NCI-H774 (cell line): ENCODE measurements at places on chromosomes 11 and 22.

- DNase-seq: no peak
Observed at GRCh38 chr11:83187465-83187864, 6.0 kb upstream of the ANKRD42 start.

DNA sequence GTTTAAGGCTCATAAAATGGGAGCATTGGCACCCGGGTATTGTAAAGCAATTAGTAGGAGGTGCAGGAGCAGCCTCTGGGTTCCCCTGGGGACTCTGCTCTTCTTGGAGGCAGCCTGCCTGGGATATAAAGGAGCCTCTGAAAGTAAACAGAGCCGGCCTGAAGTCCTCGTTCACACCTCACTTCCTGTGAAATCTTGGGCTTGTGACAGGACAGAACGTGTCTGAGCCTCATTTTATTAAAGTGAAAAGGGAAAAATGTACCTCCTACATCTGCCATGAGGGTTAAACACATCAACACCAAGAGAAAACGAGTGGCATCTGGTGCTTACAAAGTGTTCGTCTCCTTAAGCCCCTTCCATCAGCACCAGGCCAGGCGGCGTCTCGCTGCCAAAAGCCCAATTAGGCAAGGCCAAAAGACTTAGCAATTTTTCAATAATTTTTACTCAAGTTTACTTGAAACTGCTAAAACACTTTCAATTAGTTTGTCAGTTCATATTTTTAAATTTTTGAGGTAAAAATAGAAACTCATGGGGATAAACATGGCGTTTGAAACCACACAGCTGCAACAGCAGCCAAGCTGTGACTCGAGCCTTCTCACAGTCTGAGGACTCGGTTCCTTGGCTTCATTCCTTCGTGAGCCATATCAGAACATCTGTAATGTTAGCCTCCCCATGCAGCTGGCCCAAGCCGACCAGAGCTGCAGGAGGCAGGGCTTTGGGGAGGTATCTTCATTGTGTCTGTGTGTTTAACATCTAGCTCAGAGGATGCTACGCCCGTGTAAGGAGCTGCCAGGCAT lies 33.6 kb downstream of the MAP6 start:
- no peak for DNase-seq

DNA sequence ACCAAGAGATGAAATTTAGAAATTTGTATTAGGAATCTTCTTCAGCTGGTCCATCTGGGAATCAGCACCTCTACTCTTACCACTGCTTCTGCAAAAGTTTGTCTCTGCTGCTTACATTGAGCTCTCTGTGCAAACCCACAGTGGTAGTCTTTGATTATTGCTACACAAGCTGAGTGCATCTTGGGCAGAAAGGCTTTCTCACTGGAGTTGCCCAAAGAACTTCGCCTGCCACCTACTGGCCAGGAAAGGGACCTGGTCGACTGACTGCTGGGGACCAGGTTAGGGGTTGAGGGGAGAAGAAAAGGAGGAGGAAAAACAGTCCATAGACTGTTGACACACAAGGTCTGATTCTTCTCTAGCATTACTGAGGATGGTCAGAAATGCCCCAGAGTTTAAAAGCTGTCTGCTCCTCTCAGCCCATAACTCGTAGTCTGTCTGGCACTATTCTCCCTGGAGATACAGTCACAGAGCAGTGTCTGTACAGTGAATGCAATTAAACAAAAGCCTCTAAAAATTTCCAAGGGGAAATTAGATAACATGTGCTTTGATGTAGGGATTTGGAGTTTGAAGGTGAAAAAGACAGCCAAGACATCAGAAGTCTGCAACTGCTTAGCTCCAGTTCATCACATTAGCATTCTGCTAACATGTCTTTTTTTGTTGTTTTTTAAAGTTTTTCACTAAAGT lies 215.0 kb upstream of the CTSC start:
- no peak for DNase-seq

DNA sequence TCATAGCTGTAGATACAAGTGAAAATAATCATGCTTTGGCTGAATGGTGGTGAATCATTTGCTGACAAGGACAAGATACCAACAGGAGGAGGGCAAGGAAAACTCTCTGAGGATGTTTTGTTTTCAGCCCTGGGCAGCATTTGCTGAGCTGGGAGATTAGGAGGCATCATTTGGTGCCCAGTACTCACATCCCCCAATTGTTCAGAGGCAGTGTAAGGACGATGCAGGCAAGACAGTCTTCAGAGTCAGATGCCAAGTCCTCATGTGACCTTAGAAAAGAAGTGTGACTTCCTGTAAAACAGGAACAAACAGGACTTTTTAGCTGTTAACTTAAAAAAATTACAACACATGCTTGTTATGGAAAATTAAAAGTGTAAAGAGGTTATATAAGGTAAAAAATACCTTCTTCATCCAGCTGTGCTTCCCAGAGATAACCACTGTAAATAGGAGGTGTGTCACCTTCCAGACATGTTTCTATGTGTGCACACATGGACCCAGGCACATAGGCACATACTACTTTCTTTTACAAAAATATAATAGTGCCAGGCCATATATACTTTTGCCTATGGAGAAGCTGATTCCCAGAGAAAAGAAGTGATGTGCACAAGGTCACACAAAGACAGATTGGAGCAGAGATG lies 18.0 kb downstream of the CNTF start:
- no peak for DNase-seq

GRCh38 chr11:10294290-10294953 lies 403 bp upstream of the SBF2 start:
- peak; percentile 25 for DNase-seq

- no peak for DNase-seq
Observed at GRCh38 chr11:100876815-100877520, 189.9 kb downstream of the ARHGAP42 start.

- DNase-seq: no peak
Observed at GRCh38 chr22:34587357-34588356, 478.3 kb upstream of the ISX start.

- no peak for DNase-seq
Observed at GRCh38 chr22:29375398-29376076, 12.8 kb downstream of the AP1B1 start.

GRCh38 chr22:39622881-39623367 lies 52.4 kb downstream of the CACNA1I start:
- no peak for DNase-seq

GRCh38 chr11:63564784-63565350 lies 1.7 kb upstream of the PLAAT2 start:
- no peak for DNase-seq

- no peak for DNase-seq
Observed at GRCh38 chr22:31321421-31321820, 24.7 kb downstream of the PATZ1 start.

- no peak for DNase-seq
Observed at GRCh38 chr11:59765068-59765735, 10.0 kb downstream of the STX3 start.

DNA sequence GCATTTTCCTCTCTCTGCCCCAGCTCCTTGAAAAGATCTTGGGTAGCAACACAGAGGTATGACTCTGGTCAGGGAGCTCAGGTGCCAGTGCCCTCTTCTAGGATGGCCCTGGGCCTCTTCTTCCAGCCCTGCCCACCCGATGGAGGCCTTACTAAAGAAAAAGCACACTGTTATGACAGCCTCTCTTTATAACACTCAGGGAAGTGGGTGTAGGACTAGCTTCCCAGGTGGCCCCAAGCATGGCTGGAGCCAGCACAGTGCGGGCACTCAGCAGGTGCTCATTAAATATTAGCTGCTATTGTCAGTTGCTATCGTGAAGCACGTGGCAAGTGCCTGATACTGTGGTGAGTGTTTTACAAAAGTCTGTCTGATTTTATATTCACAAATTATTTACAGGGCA lies 127.2 kb upstream of the B3GAT1 start:
- DNase-seq: no peak

- no peak for DNase-seq
Observed at GRCh38 chr11:124441519-124441918, 4.0 kb downstream of the OR8B8 start.

- DNase-seq: peak; percentile 65
Observed at GRCh38 chr11:86041975-86042378, 26.9 kb downstream of the PICALM start.

DNA sequence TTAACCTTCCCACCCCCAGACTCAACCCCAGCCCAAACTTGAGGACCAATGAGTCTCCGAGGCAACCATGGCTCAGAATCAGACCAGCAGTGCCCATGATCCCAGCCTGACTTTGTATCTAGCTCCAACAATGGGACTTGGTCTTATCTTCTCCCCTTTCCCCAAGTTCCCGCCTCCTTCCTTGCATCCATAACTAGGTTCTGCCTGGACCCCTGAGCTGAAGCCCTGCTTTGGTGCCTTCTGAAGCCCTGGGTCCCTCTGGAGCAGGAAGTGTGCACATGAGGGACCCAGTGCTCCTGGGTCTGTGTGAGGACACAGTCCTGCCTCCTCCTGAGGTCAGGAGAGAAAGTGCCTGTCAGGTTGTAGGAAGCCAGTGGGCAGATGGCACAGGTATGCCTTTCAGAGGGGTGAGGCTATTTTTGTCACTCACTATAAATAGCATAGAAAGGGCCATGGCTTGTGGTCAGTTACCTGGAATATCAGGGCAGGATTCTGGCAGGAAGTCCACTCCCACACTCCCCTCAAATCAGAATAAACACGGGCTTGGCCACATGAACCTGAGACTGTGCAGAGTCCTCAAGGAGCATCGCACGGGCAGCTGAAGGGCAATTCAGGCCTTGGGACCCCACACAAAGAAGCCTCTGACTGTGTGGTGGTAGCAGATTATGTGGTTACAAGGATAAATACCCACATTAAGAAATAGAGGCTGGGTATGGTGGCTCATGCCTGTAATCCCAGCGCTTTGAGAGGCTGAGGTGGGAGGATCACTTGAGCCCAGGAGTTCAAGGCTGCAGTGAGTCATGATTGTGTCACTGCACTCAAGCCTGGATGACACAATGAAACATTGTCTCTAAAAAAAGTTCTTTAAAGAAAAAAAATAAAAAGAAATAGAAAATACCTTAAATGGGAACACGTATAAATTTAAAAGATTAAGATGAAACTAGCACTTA lies 27.4 kb downstream of the RCN1 start:
- DNase-seq: no peak

DNA sequence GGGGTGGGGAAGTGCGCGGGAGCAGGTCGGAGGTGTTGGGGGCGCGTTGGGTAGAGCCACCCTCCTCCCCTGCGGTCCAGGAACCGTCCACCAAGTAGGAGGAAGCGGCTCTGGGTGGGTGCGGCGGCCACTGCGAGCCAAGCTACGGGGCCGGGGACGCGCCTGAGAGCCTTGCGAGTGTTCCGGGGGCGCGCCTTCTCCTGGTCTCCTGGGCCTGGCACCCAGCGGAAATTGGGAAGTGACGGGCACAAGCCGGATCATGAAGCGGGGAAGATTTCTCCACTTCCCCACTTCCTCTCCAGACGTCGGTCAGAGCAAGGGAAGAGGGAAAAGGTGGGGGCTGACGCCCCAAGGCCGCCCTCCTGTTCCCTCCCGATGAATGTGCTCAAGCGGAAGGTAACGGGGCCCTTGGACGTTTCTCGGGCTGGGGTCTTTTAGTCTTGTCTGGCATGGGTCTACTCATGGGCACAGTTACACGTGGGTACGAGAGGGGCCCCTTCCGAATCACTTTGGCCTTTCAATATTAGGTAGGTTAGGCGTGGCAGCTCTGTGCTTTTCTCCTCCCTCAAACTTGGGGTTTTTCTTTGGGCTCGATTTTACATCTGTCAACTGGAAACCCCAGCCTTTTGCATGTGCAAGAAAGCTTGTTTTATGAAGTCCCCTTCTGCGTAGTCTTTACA lies 865 bp downstream of the RBM14 start:
- DNase-seq: no peak

DNA sequence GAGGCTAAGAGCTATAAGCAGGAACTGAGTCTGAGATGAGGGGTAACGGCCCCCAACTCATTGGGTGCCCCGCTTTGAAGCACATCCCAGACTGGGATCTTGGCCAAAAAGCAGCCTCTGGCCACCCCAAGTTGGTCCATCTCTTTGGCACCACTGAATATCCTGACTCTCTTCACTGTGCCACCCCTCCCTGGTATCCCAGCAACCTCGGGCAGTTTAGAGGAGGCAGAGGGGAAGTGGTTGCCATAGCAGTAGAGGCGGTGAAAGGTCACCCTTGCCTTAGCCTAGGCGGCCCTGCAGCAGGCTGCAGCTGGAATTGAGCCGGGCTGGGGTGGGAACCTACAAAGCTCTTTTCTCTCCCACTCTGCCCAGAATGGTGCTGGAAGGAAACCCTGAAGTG lies 1.1 kb downstream of the PELI3 start:
- DNase-seq: peak; percentile 7

DNA sequence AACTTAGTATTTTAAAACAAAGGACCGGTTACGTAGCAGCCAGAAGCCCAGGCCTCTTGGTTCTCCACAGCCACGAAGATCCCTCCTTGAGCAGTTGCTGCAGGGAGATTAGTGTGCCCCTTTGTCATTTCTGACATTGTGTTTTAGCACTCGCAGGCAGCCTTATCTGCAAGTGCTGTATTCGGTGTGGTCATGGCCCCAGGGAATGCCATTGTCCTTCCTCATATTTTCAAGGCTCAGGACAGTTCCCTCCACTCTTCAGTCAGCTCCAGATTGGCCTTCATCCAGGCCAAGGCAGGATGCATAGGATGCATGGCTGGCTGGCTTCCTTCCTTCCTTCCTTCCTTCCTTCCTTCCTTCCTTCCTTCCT lies 88.5 kb downstream of the ZBTB16 start:
- no peak for DNase-seq

DNA sequence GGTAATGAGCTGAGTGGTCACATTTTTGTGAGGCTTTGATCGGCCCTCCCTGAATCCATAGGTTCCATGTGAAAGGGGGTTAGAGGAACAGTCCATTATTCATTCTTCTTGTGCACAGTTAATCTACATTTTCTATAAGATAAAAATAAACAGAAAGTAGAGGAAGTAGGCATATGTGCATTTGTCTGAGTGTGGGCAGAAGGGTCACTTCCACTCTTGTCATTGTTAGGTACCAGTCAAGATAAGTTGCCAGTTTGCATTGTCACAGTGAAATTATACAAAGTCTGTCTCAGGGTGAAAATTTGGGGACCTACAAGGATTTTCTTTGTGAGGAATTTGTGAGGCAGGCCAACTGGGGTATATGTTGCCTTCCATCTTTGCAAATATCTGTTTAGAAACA lies 4.6 kb upstream of the APOL4 start:
- no peak for DNase-seq

GRCh38 chr11:103109818-103110388 lies 677 bp downstream of the DYNC2H1 start:
- no peak for DNase-seq

DNA sequence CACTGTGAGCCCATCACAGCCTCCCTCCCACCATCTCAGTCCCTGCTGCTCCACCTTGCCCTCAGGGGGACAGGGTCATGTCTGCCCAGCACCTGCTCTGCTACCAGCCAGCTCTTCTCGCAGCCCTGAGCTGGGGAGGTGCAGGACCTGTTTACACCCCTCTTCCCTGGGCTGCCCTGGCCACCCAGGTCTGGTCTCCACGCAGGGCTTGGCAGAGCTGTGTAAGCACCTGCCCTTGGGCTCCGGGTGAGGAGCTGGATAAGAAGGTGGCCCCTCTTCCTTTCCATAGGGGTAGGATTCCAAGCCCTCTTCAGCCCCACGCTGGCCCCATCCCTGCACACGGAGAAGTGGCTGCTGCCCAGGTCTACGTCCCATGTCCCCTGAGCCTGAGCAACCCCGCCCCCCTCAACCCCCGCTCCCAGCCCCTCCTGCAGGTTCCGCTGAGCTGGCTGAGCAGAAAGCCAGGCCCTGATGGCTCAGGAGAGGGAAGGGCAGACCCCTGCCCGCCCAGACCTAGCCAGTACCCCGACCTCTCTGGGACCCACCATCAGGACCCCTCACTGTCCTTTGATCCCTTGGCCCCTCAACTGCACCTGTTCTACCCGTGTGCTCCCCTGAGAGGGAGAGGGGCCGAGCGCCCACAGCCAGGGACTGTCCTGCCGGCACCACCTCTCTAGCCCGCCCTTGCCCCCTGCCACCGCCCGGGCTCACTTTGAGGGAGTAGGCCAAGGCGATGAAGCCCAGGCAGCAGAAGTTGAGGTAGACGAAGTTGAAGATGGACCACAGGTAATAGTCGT lies 3.2 kb downstream of the IFITM10 start:
- no peak for DNase-seq
